ENCODE measurements at places on chromosomes 3 and 15.

GRCh38 chr15:76905013-76905839 lies at the start of gene SCAPER:
Gene SCAPER, minus strand, starts transcription at chr15:76905340. Its CDS starts 21,523 bp downstream, at chr15:76883817.
- peak; percentile 91 for DNase-seq

DNA sequence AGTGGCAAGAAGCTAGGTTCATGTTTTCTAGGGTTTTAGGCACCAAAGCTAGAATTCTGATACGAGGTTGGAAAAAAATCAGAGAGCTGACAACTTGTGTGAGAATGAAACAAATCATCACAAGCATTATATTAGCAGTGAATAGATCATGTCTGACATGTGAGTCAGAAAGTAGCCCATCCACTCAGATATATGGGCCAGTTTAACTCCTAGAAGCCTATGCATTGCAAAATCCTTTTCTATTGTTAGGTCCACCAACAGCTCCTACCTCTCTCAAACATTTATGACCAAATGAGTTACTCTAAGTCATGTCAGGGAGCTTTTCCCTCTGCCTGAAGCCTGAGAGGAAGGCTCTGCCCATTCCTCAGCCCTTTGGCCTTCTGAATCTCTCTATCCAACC lies 44.0 kb downstream of the KBTBD12 start:
- no peak for DNase-seq

- no peak for DNase-seq
These were observed 74.2 kb downstream of the LDHAL6B start for GRCh38 chr15:59280855-59281254.

DNA sequence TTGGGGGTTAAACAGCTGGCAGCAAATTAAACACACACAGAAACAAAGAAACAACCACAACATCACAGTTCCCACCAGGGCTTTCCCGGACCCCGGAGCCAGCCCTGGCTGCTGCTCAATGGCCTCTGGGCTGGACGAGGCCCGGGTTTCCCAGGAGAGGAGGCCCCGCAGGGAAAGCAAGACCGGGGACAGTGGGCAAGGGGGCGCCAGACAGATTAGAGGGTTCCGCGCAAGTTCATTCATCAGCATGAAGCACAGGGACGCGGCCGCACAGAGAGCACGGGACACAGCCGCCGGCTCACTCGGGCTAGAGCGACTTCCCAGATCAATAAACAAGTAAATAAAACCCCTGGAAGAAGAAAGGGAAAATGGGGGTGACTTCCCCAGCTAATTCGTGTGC lies 66.4 kb upstream of the RPL32 start:
- DNase-seq, result no peak

DNA sequence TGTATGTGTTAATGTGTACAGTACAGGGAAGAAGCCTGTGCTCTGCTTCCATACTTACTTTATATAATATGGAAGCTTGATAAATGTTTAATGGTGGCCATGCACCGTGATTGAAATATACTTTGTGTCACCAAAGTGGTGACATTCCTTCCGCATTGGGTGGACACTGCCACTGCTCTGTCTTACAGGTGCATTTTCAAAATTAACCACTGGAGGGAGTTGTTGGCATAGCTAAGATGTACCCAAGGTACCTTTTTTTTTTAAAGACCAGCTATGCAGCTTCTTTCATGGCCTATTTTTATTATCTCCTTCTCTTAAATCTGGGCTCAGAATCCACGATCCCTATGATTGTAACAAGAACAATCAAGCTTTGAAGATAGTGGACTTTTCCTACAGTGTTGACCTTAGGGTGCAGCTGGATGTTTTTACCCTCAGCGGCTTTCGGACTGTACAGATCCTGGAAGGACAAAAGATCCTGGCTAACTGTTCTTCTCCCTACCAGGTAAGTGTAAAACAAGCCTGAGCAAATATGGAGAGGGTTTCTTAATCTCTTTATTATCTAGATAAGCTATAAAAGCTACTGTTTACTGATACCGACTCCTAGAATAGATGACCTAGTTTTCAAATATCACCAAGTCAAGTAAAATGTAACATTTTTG lies 21.6 kb upstream of the PAK6 start:
- DNase-seq, result peak; percentile 85

DNA sequence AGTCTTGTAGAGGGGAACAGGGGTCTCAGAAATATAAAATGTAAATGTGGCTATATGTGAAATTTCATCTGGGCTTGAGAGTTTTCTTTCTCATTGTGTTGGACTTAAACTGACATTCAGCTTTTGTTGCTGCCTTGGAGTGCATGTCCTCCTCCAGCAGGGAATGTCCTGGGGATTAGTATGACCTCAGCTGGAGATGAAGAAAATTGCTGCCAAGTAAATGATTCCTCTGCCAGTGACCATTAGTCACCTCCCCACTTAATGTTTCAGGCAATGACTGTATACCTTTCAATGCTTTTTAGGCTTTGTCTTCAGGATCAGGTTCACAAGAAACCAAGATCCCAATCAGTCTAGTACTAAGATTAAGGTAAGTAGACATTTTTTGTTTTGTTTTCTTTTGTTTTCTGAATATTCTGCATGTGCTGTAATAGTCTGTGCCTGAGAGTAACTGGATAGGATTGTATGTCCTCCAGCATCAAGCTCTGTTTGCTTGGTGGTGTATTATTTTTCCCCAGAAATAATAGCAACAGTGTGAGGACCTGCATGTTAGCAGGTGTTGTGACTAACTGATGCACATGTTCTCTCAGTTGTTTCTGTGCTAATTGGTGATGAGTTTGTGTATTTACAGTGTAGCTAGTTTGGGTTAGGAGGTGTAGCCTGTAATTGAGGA lies 18.1 kb upstream of the SLC22A13 start:
- no peak for DNase-seq

DNA sequence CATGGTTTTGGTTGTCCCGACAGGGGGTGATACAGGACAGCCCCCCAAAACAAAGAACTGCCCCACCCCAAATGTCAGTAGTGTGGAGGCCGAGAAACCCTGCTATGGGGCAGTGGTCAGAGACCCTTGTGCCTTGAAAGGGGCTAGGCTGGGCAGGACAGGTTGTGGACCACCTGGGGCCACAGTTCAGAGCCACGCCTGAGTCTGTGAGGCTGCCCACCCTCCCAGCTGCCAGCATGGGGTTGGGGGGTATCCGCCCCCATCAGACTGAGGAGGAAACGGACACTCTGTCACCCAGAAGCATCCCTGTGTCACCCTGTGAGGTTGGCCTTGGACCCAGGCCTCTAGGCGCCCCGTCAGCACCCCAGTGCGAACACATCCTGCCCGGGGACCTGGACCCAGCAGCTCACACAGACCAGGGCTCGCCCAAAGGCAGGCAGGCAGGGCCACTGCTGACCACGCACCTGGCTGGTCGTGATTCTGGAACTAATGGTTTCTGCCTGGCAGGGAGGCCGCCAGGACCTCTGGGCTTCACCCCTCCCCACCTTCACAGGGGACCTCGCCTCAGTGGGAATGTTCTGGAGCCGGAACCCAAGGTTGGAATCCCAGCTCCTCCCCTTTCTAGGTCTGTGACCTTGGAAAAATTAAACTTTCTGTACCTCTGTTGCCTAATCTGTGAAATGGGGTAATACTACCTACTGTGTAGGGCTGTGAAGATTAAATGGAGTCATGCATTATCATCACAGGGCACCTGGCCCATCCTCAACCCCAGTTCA lies 1.4 kb downstream of the SLC41A3 start:
- no peak for DNase-seq

DNA sequence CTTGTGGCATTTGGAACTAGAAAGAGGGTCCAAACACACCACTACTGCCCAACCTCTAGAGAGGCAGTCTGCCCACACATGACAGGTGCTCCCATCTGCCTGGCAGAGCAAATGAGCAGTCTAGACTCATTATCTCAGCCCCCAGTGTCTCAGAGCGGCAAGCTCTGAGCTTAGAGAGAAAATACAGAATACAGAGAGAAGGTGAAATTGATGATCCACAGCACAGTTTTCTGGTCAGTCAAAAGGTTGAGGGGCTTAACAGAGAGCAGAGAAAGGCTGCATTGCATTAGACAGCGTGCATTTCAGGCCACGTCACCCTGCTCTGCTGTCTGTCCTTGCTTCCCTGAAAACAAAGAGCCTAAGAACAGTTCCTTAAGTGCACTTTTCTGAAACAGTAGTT lies 135.1 kb downstream of the KCNMB2 start:
- no peak for DNase-seq

- no peak for DNase-seq
These were observed 547.6 kb downstream of the NLGN1 start for GRCh38 chr3:173945170-173945569.

DNA sequence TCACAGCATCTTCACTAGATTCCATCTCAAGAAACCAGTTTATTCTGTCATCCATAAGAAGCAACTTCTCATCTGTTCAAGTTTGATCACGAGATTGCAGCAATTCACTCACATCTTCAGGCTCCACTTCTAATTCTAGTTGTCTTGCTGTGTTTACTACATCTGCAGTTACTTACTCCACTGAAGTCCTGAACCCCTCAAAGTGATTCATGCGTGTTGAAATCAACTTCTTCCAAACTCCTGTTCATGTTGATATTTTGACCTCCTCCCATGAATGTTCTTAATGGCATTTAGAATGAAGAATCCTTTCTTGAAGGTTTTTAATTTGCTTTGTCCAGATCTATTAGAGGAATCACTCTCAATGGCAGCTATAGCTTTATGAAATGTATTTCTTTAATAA lies 287.6 kb upstream of the TBL1XR1 start:
- DNase-seq, result no peak

- no peak for DNase-seq
These were observed 925.1 kb upstream of the NR2F2 start for GRCh38 chr15:95405447-95405846.

DNA sequence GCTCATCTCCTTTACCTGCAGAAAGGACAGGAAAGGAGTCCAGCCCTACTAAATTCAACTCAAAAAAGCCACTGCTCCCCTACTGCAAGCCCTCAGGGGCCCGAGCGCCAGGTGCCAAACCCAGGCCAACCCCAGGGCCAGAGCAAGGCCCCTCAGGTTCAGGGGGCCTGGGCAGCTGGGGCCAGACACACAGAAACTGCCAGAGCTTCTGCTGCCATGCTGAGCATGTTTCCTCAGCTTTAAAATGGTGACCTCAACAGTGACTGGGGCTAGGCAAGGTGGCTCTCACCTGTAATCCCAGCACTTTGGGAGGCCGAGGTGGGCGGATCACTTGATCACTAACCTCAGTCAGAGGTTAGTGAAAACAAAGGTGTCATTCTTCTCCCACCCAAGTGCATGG lies 38.8 kb downstream of the KLHL25 start:
- no peak for DNase-seq

- DNase-seq, result no peak
These were observed 27.2 kb downstream of the SRPRB start for GRCh38 chr3:133832802-133833144.

- DNase-seq, result no peak
These were observed 845.1 kb upstream of the NR2F2 start for GRCh38 chr15:95485367-95485766.

- DNase-seq, result peak; percentile 63
These were observed 1.9 kb downstream of the NFKBIZ start for GRCh38 chr3:101851072-101851770.

GRCh38 chr3:37741644-37742043 lies 120.0 kb upstream of the CTDSPL start:
- no peak for DNase-seq

DNA sequence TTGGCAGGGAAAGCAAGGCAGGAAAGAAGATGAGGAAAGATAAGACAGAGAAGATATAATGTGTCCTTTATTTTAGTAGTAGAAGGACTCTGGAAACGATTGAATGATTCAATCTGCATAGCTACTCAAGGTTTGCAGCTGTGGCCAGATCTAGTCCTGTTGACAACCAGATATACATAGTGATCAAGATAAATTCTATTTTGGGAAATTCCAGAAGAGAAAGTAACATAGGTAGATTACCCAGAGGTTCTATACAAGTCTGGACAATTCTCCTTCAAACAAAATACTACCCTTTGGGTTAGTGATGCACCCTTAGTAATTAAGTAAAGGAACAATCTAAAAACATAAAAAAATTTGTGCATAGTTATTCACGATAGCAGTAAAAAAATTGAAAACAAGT lies 9.4 kb downstream of the TERC start:
- DNase-seq, result no peak

- no peak for DNase-seq
These were observed 44.0 kb downstream of the XXYLT1 start for GRCh38 chr3:195226900-195227447.

DNA sequence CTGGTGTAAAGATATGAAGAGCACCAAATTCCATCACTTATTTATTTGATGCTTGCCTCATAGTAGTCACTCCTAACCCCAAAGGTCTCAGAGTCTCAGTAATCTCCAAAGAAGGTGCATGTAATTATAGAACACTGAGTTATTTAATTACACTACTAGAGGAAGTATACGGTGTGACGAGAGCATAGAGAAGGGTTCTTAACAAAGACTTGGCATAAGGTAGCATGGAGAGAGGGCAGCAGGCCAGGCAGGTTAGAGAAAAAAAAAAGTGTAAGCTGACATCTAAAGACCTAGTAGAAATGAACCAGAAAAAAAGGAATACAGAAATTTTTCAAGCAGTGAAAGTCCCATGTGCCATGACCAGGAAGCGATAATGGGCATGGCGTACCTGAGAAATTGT lies 213.3 kb upstream of the TGFBR2 start:
- no peak for DNase-seq

DNA sequence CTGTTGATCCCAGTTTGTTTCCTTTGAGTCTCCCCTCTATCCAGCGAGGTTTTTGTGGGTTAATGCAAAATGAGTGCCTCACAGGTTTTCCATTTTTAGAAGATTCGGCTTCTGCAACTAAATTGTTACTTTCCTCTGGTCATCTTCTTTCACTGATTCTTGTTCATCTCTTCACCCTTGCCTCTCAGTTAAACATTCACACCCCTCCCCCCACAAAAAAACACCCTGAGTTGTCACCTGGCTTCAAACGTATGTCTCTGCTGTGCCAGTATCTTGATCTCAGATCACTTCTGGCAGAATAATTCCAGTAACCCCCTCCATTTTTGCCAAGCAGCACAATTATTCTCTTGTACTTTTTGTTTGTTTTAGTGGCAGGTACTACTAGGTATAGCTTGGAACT lies 12.3 kb upstream of the CLDN16 start:
- DNase-seq, result no peak

DNA sequence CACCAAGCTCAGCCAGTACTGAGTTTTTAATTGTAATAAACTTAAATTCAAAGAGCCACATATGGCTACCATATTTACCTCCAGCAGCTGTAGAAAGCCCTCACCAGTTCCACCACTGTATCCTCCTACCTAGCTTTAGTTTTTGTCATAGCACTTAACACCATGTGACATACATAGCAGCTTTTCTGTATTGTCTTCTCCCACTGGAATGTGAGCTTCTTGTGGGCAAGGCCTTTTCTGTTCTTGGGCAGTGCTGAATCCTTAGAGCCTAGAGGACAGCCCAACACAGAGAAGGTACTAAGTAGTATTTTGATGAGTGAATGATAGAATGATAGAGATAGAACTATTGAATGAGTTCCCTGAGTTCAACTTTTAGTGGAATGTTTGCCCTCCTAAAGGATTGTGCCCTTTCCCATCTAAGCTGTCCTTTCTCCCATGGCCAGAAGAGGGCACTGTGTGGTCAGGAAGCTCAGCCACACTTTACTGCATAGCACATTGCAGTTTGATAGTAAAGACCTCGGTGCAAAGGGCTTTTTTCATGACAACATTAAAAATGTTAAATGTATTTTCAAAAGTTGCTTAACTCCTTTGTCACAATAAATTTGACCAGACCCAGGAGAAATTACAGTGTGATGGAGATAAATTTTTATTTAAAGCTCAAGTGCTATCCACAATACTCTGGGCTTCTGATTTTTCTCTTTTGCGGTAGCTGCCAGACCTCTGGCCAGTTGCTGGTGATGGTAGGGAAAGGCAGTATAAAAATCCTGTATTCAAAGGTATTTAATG lies 115.8 kb downstream of the GHSR start:
- DNase-seq, result peak; percentile 67

Data from CD4-positive, alpha-beta T cell treated with Interleukin-2 at 100 ng/mL for 4 hours (primary cell).